ENCODE measurements at places on chromosomes 4 and X.

GRCh38 chr4:74625981-74626380 lies 168.3 kb downstream of the BTC start:
- DNase-seq, result no peak

DNA sequence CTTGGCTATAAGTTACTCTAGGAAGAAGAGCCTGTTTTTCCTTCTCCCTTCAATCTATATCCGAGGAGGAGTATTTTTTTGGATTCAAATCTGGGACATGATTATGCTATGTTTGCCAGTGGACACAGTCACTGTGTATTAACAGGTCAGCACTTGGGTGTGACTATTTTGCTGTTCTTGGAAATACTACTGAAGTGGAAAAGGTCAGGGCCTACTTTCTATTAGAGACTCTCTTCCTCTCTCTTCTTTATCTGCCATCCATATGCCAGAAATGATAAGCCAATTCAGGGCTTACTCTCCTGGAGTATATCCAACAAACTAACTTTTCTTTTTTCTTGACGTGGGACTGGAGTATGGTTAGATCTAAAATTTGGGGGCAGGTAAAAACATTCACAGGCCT lies 40.5 kb downstream of the MID1IP1 start:
- no peak for DNase-seq

DNA sequence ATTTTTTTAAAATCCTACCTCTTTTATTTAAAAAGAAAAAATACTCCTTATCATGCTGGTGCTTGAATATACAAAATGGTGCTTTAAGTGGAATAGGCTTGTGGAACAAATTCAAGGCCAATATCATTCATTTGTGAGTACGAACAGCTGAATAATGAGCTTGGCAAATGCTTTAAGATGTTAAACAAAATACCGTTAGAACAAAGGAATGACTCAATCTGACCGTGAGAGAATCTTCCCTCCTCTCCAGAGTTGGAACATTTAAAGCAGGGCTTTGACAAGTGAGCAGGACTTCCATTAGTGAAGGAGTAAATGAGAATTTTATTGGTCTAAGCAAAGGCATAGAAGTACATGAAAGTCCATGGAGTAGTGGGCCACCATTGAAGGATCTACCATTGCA lies 74.5 kb downstream of the DCLK2 start:
- DNase-seq, result no peak

DNA sequence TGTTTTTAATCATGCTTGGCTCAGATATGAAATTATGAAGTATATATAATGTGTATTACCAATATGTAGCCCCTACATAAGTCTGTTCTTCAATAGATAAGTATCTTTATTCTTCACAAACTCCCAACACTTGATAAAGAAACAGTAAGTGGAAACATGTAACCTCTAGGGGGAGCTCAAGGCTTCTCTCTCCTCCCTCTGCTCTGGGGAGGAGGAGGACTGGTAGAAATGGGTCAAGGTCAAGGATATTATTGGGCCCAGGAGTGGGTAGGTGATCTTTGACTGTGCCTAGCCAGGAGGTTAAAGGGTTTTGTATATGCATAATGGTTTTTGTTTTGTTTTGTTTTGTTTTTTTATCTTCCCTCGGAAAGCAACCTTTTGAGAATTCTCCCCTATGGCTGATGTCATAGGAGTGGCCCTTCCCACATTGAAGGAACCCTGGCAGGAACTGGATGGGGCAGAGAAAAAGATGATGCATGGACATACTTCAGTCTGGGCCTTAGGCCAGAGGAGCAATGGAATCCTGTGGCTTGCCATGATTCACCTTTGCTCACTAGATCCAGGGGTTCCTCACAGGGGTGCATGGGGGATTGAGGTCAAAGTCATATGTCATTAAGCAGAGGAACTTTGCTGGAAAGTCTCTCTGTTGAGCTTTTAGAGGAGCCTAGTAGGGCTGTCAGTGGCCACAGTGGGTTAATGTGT lies 460.3 kb downstream of the MID1IP1 start:
- peak; percentile 21 for DNase-seq

Measured in central memory CD4-positive, alpha-beta T cell (primary cell).